ENCODE measurements at places on chromosomes 2 and 18.

DNA sequence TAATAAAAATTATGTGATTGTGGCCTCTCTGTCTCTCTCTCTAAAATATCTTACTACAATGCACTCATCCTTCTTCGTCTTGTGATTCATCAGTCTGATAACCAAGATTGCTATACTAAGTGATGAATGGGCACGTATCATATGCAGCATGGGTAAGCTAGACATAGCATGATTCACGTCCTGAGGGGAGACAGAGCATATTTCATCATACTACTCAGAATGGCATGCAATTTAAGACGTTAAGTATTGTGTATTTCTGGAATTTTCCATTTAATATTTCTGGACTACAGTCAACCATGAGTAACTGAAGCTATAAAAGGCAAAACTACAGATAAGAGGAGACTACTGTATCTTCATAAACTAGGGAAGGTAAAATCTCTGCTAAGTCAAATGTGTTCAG lies 97.0 kb upstream of the CD226 start:
- no peak for DNase-seq

DNA sequence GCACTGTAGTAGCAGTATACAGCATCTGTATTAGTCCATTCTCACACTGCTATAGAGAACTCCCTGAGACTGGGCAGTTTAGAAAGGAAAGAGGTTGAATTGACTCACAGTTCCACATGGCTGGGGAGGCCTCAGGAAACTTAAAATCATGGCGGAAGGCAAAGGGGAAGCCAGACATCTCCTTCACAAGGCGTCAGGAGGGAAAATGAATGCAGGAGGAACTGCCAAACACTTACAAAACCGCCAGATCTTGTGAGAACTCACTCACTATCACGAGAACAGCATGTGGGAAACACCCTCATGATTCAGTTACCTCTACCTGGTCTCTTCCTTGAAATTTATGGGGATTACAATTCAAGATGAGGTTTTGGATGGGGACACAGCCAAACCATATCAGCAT lies 25.4 kb downstream of the MAP4K4 start:
- no peak for DNase-seq

GRCh38 chr2:18536100-18536499 lies 24.4 kb downstream of the RDH14 start:
- no peak for DNase-seq

DNA sequence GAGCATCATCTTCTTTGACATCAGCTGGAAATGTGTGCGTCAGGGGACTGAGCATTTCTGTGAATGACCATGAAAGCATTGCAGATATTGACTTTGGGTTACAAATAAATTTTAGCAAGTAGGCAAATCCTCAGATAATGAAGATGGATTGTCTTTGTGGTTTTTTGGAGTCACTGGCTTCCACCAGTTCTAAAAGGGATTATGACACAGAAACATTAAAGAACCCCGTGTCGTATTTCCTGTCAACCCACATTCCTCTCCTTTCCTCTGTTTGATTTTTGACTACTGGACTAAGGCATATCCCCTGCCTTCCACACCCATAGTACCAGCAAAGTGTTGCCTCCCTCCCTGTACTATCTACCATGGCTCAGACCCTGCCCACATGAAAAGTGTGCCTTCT lies 268.1 kb downstream of the MYO3B start:
- no peak for DNase-seq

GRCh38 chr2:145740302-145740701 lies 1220.4 kb upstream of the ZEB2 start:
- no peak for DNase-seq

DNA sequence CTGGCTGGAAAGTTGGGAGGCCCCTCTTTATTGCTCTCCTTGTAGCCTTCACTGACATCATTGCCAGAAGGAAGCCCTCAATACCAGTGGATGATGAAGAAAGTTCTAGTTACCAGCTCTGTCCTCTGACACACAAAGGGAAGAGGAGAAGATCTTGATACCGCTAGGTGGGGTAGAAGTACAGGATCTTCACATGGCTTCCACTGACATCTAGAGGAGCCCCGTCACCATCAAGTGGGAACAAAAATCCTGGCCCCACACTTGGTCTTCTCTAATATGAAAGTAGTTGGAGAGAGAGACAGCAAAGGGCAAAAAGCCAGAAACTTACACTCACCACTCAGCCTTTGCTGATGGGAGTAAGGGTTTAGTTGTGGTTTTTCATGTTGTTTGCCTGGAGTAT lies 12.4 kb downstream of the XIRP2 start:
- DNase-seq = no peak

- DNase-seq = no peak
Measured at GRCh38 chr2:230178546-230179485, 41.0 kb downstream of the SP110 start.

GRCh38 chr18:2087877-2088673 lies 483.2 kb downstream of the METTL4 start:
- DNase-seq = no peak

DNA sequence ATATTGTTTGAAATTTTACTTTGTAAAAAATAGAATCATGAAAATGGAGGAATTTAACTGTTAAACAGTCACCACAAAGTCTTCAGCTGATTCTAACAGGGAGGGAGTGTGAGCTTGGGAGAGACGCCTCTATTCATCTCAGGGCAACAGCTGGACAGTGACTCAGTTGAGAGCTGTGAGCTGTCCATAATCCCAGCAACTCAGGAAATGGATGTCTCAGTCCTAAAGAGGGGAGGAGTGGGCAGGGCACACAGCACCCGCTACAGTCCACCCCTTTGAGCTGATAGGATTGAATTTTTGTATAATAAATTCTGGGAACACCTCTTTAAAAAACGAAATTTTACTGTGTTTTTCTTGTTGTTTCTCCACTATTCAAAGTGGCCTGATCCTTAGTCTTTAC lies 255.1 kb upstream of the THUMPD2 start:
- DNase-seq = no peak

- no peak for DNase-seq
Measured at GRCh38 chr2:144939590-144939989, 419.7 kb upstream of the ZEB2 start.
